ENCODE measurements at places on chromosomes 4 and X.

DNA sequence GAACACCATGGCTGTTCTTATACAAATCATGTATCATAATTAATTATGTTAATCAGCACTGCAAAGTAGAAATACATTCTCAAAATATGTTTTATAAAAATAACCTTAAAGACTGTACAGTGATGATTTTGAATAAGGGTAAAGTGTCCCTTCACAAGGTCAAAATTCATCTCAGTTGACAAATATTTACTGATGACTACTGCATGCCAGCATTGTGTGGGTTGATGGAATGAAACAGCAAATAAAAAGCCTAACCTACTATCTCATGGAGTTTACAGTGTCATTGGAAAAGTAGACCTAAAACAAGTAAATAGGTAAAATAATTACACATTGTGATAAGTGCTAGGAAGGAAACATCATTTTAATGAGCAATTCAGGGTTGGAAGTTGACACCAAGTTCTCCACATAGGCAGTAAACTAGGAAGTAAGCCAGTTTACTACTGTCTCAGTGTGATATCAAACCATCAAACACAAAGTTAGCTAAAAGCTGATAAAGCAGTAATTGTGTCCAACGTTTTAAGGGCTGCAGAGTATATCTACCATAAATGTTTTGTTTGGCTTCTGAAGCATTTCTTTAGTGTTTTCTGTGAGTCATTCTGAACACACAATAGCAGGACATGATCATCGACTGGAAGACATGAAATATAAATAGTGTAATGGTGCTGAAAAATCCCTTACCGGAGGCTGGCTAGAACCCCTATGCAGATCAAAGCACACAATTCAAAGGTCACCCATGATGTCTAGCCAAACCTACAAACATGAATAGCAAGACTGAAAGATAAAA is 221.8 kb downstream of the DACH2 start:
- no peak for DNase-seq

GRCh38 chr4:87093443-87094123 is 126.8 kb downstream of the KLHL8 start:
- DNase-seq, result peak; percentile 67

GRCh38 chr4:110625576-110626257 is 2.8 kb upstream of the PITX2 start:
- DNase-seq, result no peak

- DNase-seq, result no peak
These were observed 142.3 kb downstream of the PCDH18 start for GRCh38 chr4:137389911-137390520.

GRCh38 chr4:60378010-60378409 is 822.1 kb upstream of the ADGRL3 start:
- DNase-seq, result no peak

- no peak for DNase-seq
These were observed 79.5 kb upstream of the FAM9C start for GRCh38 chrX:13123857-13124345.

GRCh38 chr4:70712604-70713452 is 8.9 kb upstream of the RUFY3 start:
- DNase-seq, result no peak

GRCh38 chr4:94691552-94691951 is 66.2 kb upstream of the BMPR1B start:
- no peak for DNase-seq

GRCh38 chr4:100929758-100930157 is 411.9 kb upstream of the EMCN start:
- DNase-seq, result no peak

GRCh38 chr4:101103381-101104142 is 243.8 kb downstream of the PPP3CA start:
- peak; percentile 11 for DNase-seq

DNA sequence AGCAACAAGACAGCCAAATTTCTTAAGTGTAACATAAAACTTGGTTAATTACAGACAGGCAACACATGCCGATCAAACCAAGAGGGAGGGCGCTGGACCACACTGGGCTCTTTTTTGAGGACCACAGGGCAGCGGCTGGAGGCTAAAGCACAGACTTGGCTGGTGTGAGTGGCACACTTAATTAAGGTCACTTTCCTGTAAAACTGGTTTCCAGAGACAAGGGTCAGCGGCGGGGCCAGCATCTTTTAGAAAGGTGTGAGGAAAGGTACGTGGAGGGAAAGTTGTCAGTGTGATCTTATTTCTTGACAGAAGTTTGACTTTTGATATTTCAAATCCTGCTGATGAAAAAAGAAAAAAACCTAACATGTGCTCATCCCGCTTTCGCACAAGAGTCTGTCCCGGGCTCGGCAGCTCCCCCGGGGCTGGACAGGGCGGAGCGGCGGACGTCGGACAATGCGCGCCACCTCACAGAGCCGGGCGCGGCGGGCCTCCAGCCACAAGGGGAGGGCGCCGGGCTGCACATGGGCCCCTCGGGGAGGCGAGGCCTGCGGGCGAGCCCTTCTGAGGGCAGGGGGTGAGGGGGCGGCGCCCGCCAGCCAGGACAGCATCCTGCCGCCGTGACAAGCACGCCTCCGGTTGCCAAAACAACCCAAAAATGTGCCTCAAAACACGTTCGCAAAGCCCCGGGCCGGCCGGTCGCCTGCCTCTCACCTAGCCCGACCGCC is 660 bp upstream of the HSPA4L start:
- peak; percentile 63 for DNase-seq

DNA sequence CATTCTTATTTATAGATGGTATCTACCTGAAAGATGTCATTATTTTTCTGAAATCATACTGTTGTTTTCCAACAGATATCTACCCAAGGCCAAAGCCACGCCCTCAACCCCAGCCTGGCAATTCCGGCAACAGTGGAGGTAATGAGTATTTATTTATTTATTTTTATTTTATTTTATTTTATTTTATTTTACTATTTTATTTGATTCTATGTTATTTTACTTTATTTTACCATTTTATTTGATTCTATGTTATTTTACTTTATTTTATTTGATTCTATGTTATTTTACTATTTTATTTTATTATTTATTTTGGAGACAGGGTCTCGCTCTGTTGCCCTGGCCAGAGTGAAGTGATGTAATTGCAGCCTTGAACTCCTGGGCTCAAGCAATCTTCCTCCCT is 37.7 kb downstream of the XG start:
- DNase-seq, result no peak

GRCh38 chr4:145045180-145045579 is 52.8 kb downstream of the ANAPC10 start:
- DNase-seq, result no peak

GRCh38 chr4:174111422-174111821 is 172.0 kb downstream of the FBXO8 start:
- no peak for DNase-seq

GRCh38 chr4:28146191-28146590 is 1285.5 kb downstream of the STIM2 start:
- no peak for DNase-seq

DNA sequence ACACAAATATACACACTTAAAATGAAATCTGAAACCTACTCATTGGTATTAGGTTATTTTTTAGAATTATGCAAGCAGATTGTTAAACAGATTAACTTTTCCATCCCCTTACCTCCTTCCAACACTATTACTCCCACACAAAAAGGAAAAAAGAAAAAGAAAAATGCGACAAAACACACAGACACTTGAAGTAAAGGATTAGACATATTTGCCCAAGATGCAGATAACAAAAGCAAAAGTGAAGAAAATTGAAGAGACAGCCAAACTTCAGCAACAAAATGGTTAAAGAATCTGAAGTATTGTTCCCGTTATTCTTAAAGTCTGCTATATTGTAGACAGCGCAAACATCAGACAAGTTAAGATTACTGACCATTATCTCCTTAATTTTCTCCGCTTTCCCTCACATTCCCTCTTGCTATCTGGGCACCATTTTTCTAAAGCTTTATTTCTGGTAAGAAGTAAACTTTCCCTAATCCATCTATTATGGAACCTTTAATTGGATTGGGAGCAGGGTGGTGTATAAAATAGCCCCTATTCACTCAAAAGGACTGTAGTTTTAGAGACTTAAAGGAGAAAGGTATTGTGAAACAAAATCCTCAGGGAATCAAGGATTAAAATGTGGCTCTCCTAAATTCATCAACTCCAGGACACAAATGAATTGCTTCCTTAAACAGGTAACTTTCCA is 34.7 kb upstream of the MAB21L2 start:
- no peak for DNase-seq

GRCh38 chr4:14434483-14434882 is 567.8 kb upstream of the CPEB2 start:
- DNase-seq, result no peak

GRCh38 chr4:61212788-61213187 is 12.7 kb downstream of the ADGRL3 start:
- DNase-seq, result no peak

GRCh38 chr4:119211867-119212233 is 663 bp upstream of the USP53 start:
- DNase-seq, result no peak

- peak; percentile 74 for DNase-seq
These were observed 795 bp upstream of the SH3KBP1 start for GRCh38 chrX:19887911-19888879.

DNA sequence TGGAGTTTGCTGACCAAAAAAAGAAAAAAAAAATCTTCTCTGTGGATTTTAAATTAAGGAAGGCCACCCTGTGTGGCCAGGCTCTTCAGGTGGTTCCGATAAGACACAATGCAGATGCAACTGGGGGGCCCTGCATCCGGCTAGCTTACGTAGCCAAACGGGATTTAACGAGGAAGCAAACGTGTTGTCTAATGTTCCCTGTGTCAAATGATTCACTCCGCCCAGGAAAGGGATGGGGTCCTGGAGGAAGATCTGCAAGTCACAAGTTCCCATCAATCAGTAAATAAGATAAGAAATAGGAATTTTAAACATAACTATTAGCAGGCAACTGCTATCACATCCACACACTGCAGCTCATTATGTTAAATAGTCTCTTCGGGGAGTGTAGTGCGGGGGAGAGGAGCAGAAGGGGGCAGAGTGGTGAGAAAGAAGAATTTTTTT is 216.4 kb upstream of the GYPA start:
- DNase-seq, result no peak

- no peak for DNase-seq
These were observed 67.6 kb upstream of the TMEM150C start for GRCh38 chr4:82629238-82630000.

DNA sequence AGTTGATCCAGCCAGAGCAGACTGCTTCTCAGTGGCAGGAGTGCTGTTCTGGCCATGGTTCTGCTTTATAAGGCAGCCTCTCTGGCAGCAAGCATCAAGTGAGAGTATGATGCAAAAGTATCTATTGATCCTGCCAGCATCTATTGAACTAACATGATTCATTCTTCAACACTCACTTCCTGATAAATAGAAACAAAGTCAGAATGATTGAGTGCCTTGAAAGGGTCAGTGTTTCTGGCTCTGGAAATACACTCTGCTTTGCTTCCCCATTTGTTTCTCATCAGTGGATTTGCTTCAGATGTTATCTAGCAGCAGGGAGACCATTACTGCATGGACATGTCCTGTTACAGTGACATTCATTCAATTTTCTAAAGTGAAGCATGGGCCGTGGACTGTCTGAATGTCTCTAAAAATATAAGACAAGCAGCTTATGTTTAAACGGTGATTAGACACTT is 66.2 kb upstream of the FRAS1 start:
- DNase-seq, result no peak

GRCh38 chr4:113355550-113356371 is 306.3 kb downstream of the ANK2 start:
- DNase-seq, result peak; percentile 57

DNA sequence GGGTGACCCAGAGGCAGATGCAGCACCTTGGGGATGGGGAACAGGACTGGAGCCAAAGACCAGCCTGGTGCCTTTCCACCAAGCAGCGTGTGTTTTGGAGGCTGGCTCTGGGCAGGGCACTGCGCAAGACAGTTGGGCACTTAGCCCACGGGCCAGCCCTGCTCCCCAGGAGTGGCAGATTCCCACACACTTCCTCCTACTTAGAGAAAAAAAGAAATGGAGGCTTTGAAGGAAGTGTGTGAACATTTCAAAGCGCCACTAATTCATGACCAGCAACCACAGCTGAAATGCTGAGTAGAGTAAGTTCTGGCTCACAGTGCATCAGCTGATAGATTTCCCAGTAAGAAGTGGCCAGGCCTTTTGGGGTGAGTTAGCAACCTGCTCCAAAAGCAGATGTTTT is 54.9 kb upstream of the LGI2 start:
- no peak for DNase-seq

- DNase-seq, result no peak
These were observed 562 bp upstream of the OSTC start for GRCh38 chr4:108649863-108650211.

GRCh38 chr4:24772061-24772705 is 23.2 kb upstream of the SOD3 start:
- no peak for DNase-seq

- no peak for DNase-seq
These were observed 257.4 kb upstream of the NOCT start for GRCh38 chr4:138758196-138758595.

DNA sequence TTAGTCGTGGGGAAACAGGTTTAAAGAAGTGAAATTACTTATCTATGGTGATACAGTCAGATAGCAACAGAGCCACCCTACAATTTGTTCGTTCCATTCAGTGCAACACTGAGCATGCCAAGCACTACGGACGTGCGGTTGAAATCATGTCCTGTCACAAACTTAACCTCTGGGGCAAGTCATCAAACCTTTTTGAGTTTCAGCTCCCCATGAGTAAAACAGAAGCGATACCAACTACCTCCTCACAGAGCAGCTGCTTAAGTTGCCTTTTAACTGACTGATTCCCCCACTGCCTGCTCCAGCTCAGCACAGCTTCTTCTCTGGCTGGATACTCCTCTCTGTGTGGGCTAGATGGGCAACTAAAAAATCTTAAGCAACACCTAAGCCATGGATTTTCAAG is 36.0 kb downstream of the LHFPL1 start:
- no peak for DNase-seq

DNA sequence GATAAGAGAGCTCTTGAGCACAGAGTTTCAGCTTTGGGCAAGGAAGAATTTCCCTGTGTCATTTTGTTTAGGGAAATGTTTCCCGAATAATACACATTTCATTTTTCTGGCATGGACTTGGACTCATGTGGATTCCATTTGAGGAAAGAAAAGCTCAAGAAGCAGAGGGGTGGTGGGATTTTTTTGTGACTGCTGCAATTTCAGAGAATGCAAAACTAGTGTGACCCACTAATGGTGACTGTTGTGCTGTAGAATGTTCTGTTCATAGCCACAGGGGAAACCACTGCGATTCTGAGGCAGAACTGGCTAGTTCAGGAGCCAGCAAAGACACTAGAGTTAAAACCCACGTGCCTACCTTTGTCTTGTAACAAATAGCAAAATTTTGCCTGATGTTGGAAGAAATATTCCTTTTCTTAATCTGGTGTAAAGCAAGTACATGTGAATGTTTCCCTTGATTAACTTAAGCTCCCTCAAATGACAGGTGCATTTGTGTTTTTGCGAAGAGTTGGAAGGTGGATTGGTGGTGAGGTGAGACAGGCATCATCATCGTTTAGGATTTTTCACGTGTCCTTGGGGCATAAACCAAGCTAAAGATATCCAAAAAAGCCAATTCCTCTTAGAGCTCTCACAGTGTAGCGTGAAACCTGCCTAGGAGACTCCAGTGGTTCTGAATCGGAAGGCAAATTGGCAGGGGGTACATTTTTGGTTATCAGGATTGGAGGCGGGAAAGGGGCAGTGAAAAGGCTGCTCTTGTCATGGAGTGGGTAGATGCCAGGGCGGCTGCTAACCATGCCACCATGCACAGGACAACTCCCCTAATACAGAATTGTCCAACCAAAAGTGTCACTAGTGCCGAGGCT is 38.0 kb upstream of the FAM9C start:
- no peak for DNase-seq

Data from small intestine (tissue), 16 donors.